Hepatic stellate cell (primary cell): ENCODE measurements at places on chromosomes 13 and 19.
A peak's percentile ranks its signal among the peaks of the same experiment; 100 is the strongest.

GRCh38 chr13:111789420-111789819 lies 277.5 kb upstream of the SOX1 start:
- no peak for DNase-seq

- DNase-seq, result no peak
Observed at GRCh38 chr13:45396533-45397095, 21.6 kb downstream of the SLC25A30 start.

DNA sequence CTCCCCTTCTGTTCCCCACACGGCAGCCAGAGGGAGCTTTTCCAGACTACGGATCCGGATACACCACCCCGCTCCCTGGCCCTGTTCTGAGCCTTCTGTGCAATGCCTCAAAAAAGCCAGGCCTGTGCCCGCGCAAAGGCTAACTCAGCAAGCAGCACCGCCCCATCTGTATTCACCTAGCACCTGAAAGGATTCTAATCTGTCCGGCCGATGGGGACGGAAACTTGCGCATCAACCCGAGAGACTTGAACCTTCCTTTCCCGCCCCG lies 589 bp downstream of the ZBTB45 start:
- DNase-seq, result peak; percentile 92

GRCh38 chr13:73532987-73533510 lies 474.2 kb downstream of the KLF5 start:
- DNase-seq, result no peak

DNA sequence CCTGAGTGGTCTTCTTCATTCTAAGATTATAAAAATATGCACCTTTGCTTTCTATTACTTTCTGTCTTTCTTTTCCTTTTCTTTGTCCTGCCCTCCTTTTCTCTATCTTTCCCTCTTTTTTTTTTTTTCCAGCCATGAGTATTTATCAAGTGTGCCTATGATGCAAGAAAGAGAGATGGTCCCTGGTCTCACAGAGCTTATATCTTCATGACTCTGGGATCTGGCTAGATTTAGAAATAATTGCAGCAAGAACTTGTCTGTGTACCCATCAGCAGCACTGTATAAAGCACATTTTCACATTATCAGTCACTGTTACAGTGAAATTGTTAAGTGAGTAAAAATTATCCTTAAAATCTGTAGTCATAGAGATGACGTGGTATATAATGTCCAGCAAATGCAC lies 31.6 kb upstream of the GAS6 start:
- no peak for DNase-seq

GRCh38 chr19:14416817-14417231 lies 2.3 kb downstream of the DDX39A start:
- DNase-seq, result peak; percentile 5

GRCh38 chr13:112103961-112104880 lies 37.3 kb downstream of the SOX1 start:
- no peak for DNase-seq

DNA sequence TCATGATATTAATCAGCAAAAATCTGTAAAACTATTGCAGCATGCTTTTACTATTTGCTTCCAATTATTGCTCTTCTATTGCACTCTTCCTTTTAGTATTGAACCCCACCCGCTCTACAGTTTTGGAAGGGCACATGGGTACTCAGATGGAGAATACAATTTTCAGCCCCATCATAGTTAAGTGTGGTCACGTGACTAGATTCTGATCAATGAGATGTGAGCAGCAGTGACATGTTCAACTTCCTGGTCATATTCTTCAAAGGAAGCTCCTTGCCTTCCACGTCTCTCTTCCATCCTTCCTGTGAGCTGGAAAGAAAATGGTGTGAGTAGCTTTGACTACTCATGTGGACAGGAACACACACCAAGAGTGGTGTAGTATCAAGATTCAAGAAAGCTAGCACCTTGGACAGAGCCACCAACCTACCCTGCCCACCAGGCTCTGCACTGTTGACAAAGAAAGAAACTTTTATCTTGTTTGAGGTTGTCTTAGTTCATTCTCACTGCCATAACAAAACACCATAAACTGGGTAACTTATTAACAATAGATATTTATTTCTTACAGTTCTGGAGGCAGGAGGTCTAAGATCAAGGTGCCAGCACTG lies 3.8 kb upstream of the FGF14 start:
- DNase-seq, result no peak

DNA sequence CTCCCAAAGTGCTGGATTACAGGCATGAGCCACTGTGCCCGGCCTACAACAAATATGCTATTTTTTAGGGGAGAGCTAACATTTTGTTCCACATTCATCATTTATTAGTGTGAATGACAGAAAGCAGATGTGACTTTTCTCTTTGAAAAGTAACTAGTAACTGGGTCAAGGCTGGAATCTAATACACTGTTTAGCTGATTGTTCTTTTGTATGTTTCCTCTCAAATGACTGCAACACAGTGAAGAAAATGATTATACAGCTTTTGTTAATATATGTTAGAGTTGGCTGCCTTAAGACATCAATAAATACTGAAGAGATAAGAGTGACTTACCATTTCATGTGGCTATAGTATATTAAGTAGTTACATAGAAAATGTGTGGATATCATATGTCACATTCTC lies 27.0 kb downstream of the MTRF1 start:
- no peak for DNase-seq

DNA sequence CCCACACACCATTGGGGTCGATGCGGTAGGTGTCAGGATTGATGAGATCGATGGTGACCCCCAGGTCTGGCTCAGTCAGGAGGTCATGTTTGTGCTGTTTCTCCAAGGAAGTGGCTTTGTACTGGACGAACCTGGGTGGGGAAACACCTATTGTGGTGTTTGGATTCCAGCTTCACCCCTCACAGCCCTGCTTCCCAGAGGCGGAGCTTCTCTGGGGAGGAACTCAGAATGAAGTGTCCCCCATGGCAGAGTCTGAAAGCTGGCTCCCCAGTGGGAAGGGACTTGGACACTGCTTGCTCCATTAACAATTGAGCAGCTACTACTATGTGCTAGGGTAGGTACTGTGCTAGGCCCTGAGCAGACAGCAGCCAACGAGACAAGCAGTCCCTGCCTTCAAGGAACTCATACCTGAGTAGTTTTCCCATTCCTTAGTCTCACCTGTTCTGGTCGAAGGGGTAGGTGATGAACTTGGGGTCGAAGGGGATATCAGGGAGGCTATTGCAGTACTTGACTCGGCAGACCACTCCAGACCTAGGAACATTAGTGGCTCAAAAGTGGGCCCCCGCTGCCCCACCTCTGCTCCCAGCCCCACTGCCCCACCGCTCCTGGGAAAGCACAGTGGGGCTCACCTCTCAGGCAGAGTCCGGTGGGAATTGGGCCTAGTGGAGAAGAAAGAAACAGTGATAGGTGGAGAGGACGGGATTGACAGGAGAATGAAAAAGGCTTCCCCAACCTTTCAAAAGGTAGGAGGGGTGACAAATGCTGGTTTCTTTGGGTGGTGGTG lies 1.1 kb downstream of the PAF1 start:
- no peak for DNase-seq

GRCh38 chr19:11552666-11553372 lies 6.2 kb downstream of the ELOF1 start:
- no peak for DNase-seq

DNA sequence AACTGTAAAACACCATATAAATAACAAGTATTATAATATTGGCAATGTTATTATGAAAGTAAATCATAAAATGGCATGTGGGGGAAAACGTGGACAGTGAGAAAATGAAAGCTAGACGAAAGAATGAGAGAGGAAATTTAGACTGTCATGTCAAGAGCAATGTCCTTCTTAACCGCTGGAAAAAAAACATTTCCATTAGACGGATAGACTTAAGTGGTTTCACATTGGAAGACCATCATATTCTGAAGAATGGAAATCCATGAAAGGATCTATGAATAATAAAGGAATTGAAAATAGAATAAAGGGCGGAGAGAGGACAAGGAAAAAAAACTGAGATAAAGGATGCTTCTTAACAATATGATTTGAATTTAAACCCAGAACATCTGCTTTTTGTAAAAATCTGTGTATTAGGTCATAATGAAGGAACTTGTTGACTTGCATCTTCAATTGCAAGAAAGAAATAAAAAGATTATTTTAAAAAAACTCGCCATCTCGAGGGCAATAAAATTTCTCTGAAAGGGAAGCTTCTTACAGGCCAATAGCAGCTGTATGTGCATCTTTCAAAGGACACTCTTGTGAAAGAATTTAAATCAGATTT lies 90.6 kb downstream of the SPRY2 start:
- no peak for DNase-seq

DNA sequence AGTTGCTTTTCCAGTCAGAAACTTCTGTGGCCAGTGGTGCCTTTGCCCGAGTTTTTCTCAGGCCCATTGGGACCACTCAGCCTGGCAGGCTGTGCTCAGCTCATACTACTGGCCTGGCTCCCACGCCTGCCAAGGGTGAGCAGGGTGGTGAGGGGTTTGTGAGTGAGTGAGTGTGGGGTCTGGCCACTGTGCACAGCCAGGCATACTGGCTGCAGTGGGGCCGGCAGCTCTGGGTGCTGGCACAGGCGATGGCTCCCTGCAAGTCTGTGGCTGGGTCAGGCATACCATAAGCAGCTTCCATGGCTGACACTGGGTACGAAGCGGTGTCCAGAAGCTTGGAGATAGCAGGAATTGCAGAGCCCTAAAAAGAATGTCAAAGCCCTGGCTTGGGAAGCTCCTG lies 161.0 kb downstream of the SLITRK6 start:
- no peak for DNase-seq

DNA sequence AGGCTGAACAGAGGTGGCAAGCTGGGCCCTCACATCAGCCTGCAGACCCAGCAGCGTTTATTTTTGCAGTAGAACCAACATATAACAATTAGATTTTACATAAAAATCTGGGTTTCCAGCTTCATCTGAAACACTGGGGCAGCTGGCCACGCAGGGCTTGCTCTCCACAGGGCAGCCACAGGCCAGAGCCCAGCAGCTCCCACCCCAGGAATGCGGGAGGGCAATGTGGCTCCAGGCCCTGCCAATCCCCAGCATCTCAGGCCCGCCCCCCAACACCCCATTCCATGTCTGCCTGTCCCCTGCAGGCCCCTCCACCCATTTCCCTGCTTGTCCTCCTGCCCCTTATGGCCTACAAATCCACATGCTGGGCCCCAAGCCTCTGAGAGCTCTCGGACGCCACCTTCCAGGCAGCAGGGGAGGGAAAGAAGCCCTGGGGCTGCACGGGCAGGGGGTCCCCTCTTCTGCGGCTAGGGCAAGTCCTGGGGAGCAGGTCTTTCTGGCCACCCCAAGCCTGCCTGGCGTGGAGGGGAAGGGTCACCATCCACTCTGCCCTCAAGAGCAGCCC lies 15.0 kb upstream of the VSTM2B start:
- no peak for DNase-seq

- peak; percentile 68 for DNase-seq
Observed at GRCh38 chr13:34349091-34349722, 531.3 kb downstream of the RFC3 start.

GRCh38 chr19:38263689-38264485 lies 486 bp upstream of the SPINT2 start:
- DNase-seq, result peak; percentile 86

- peak; percentile 40 for DNase-seq
Observed at GRCh38 chr13:99310382-99311031, 3.3 kb upstream of the GPR183 start.

DNA sequence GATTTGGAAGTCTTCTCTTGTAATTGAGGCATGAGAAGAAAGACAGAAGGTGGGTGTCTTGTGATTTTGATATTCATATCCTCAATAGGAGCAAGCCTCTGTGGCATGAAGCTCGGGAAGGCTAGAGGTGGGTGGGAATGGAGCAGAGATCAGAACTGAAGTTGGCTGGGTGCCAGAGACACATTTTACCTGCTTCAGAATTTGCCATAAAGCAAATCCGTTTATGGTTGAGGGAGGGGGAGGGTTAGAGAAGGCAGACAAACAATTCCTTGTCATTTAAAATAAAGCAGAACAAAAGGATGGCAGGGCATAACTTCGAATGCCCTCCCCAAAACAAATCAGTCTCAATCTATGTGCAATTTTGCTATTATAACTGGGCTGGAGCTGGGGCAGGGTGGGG lies 305.9 kb downstream of the KLF5 start:
- no peak for DNase-seq

DNA sequence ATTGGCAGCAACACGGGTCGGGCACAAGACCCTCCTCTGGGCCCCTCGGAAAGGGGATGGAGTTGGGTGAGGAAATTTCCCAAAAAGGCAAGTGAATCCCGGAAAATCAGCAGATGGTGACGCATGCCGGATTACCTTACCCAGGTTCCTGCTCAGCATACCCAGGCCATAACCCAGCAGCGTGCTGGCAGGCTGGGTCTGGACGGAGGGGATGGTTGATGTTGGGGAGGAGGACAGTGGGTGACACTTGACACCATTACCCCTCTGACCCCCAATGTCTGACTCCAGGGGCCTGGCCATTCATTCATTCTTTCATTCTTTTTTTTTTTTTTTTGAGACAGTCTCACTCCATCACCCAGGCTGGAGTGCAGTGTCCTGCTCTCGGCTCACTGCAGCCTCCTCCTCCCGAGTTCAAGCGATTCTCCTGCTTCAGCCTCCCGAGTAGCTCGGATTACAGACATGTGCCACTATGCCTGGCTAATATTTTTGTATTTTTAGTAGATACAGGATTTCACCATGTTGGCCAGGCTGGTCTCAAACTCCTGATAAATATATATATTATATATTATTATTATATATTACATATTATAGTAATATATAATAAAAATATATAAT lies 799 bp downstream of the PVR start:
- peak; percentile 53 for DNase-seq

DNA sequence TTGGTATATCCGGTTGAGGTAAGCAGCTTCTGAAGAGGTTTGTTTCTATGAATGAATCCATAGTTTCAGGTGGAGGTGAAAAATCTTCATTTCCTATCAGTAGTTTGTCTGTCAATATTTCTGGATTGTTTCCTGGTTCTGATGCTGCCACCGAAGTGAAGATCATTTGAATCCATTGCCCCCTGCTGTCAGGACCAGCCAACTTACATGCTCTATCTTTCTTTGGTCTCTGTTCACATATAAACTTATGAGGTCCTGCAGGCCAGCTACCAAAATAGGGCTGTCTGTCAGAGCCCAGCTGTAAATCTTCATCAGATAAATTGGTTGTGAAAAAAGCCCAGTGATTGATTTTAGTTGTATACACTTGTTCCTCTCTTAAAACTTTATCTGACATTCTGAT lies 15.2 kb upstream of the N4BP2L1 start:
- DNase-seq, result peak; percentile 32

GRCh38 chr13:106573284-106573846 lies 5.4 kb upstream of the ARGLU1 start:
- DNase-seq, result no peak

DNA sequence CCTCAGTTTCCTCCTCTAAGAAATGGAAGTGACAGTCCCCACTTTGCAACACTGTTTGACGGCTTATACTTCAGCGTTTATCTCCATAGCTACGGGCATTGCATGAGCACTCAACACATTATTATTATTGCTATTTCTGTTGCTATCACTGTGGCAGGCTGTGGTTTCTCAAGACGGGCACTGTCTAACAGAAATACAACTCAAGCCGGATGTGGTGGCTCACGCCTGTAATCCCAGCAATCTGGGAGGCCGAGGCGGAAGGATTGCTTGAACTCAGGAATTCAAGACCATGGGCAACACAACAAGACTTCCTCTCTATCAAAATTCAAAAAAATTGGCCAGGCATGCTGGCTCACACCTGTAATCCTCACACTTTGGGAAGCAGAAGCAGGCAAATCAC lies 4.9 kb upstream of the ZSWIM4 start:
- DNase-seq, result no peak

GRCh38 chr13:21966014-21966413 lies 295.1 kb downstream of the FGF9 start:
- no peak for DNase-seq
